ENCODE measurements at places on chromosomes 7 and 10.

GRCh38 chr7:133696056-133696455, 431.1 kb upstream of the LRGUK start:
- DNase-seq: no peak

DNA sequence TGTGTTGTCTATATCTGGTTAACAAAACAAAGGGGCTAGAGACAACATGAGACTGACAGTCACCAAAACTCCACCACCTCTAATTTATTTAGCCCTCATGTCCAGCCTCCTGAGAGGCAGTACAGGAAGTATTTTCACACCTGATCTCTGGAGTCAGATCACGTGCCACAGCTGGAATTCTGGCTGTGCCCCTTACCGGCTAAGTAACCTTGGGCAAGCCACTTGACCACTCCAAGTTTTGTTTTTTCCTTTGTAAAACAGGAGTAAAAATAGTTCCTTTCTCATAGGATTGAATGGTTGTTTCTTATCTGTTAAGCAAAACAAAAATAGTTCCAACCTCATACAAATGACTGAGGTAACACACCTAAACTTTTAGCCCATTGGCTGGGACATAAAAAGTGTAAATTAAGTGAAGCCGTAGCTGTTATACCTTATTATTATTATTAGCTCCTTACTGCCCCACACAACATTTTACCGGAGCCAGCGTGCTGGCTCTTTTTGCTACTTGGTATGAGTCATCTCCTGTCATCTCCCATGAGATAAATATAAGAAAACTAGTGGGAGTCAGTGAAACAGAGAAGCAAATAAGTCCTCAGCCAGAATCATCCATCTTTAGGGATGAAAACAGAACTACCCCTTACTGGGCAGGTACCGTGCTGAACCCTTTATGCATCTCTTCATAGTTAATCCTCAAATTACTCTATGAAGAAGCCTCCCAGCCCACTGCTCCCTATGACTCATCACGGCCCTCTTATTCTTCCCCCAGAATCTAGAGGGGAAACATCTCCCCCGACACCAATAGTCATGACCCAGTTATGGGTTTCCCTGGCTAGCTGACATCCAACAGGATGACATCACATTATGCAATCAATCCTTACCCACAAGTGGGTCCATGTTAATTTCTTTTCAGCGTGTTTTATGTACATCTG, 44.9 kb downstream of the PPP1R3C start:
- no peak for DNase-seq

- DNase-seq: no peak
Measured at GRCh38 chr7:4931943-4932342, 27.0 kb downstream of the MMD2 start.

DNA sequence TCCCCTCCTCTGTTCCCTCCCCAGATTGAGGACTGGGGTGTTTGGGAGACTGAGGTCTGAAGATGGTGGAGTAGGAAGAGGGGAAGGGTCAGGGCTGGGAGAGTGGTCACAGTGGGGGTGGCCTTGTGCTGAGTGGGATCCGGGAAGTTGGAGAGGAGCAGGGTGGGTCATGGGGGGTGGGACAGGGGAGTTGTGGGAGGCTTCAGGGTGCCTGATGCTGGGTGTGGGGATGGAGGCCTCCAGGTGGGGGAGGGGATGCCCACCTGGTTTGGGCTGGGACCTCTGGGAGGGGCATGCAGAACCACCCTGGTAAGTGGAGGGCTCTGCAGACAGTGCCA, 2.6 kb downstream of the ZNF775 start:
- no peak for DNase-seq

DNA sequence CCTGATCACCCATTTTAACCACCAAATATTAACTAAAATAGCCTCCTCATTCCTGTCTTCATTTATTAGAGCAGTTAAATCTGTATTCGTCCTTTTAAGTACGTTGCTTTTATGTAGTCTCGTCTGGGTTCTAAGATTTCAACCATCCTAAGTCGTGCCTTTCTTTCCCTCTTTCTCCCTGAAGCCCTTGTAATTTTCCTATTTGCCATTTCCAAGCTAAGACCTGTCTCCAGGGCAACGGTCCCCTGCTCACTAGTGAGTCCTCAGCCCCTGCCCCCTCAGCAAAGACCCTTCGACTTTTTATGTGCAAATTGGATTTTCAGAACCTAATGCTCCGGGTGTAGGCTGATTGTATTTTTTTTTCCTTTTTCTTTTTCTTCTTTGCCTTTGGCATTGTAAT, 16.1 kb upstream of the MEST start:
- no peak for DNase-seq

- DNase-seq: no peak
Measured at GRCh38 chr10:22597138-22597537, 117.2 kb downstream of the PIP4K2A start.

Data from HFF-Myc (cell line).